ENCODE measurements at places on chromosomes 5 and 9. TPM values are rescaled to one million over a fixed set of nuclear protein-coding genes. Genes with fewer than 3 reads are reported as not detected.
A peak's percentile ranks its signal among the peaks of the same experiment; 100 is the strongest.

TBCA gene
- 75.1 TPM for total RNA-seq

ALDOB gene
- total RNA-seq = 0.13 TPM

TMEM171 gene
- total RNA-seq = 1.4 TPM

ANKRD20A1 gene
- total RNA-seq = 1.2 TPM

JADE2 gene
- 12.5 TPM for total RNA-seq

DMGDH gene
- total RNA-seq = 0.76 TPM

OR1Q1 gene
- total RNA-seq = not detected

STK32A gene
- total RNA-seq = 0.25 TPM

ANKRD33B gene
- 2.1 TPM for total RNA-seq

CAVIN4 gene
- total RNA-seq = 1.2 TPM

PRXL2C gene
- 27.2 TPM for total RNA-seq

LPCAT1 gene
- total RNA-seq = 26.3 TPM

GRCh38 chr9:109203761-109204360 lies 36.8 kb upstream of the FRRS1L start:
- DNase-seq = no peak

- DNase-seq = no peak
Observed at GRCh38 chr5:13278811-13279210, 665.7 kb downstream of the DNAH5 start.

- no peak for DNase-seq
Observed at GRCh38 chr5:126301056-126301455, 122.2 kb upstream of the GRAMD2B start.

- DNase-seq = no peak
Observed at GRCh38 chr5:142823126-142823525, 52.9 kb downstream of the ARHGAP26 start.

DNA sequence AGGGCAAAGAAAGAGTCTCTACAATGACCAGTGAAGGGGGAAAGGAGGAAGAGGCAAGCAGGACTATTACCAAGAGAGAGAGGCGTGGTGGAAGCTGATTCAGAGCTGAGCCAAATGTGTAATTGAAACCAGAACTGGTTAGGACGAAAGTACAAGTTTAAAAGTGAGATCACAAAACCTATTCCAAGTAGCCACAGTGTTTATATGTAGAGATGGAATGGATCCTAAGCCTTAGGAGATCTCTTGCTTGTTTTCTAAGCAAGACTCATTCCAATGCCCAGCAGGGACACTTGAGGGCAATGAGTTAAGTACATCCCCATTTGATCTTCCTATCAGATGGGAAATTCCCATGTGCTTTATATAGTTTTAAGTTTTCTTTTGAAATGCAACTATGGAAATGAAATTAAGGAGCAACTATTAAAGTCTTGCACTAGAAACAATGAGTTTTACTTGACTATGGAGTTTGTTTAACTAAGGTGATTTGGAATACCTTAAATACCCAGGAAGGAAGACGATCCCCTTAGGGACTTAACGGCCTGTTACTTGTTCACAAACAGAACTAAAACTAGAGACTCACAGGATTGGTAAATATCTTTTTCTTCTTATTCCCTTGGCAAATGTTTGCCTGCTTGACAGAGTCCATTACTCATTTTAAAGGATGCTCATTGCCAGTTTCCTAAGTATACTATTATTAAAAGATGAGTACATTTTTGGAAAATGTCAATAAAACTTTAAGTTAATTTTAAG lies 51.1 kb upstream of the SNX2 start:
- no peak for DNase-seq

GRCh38 chr9:106772523-106773290 lies 90.3 kb upstream of the ZNF462 start:
- no peak for DNase-seq

DNA sequence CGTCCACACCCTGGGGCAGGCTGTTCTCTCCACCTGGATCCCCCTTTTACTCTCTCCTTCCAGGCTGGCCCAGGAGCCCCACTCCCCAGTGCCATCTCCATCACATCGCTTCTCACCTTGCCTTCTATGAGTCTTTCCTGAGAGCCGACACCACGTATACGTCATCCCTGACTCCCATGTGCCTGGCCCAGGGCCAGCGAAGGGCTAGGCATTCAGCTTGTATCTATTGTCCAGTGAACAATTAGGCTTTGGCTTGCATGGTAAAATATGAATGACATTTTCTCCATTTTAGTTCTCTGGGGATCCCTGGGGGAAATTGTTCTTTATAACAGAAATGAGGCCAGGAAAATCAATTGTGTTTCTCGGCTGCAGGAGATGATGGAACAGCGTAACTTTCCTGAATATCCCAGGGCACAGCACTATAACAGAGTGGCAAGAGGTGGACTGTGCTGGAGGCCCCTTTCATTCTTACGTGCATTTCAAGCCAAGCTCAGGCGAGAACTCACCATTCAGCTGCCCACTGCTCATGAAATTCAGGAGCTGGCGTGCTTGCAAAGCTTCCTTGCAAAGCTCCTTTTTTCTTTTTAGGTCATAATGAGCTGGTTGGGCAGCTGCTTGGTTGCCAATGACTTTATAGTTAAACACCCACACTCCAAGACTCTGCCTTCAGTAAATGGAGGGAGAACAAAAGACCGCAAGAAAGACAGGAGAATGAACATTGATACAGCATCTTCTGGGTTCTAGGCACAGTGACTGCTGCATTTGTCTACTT lies 37.7 kb downstream of the NSG2 start:
- DNase-seq = no peak

- DNase-seq = no peak
Observed at GRCh38 chr9:130555968-130556367, 23.4 kb upstream of the FUBP3 start.

- DNase-seq = no peak
Observed at GRCh38 chr5:166582416-166582815, 1709.0 kb upstream of the WWC1 start.

DNA sequence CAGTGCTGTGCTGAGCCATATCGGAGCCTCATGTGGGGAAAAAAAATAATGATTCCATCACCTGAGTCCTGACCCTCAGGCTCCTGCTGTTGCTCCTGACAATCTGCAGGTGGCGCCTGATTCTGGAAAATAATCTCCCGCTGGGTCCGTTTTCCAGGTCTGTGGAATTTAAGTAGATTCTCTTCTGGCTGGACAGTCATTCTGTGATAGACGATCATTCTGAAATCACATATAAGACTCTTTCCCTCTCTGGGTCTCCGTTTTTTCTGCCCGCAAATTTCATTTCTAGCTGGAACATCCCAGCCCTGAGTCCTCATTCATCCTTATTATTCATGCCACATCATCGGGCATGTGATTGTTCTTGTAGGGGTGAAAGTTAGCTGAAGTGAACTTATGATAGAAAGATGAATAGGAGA lies 22.1 kb upstream of the STXBP1 start:
- peak; percentile 70 for DNase-seq

GRCh38 chr9:14418301-14418940 lies 104.5 kb upstream of the NFIB start:
- DNase-seq = no peak

GRCh38 chr9:133974631-133975341 lies 17.3 kb downstream of the VAV2 start:
- no peak for DNase-seq

DNA sequence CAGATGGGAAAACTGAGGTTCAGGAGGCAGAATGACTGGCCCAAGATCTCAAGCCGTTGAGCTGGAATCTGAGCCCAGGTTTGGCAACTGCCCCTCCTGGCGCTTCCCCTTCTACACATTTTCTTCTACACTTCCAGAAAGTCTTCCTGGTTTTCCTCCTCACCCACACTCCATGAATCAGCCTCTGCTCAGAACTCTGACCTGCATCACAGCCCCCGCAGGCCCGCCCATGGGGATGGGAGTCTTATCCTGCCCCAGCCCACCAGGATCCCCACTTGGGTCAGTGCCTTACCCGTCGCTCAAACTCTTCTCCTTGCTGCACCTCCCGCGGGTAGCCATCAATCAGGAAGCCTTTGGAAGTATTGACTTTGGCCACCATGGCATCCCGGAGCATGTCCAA lies 5.9 kb downstream of the AK1 start:
- DNase-seq = no peak

DNA sequence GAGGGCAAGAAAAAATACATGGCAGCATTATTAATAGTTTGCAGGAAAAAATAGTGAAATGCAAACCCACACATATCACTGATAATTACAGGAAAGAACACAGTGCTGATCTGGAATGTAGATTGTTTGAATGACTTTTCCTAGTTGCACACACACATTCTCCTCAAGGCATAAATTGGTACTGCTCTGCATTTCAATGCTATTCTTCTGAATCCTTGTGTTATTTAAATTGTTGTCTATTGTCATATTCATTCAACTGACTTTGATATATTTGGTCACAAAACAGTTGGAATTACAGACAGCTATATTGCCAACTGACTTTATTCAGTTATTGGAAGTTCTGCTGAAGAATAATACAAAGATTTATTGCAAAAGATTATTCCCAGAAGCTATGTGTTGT lies 139.5 kb downstream of the CDH10 start:
- no peak for DNase-seq

DNA sequence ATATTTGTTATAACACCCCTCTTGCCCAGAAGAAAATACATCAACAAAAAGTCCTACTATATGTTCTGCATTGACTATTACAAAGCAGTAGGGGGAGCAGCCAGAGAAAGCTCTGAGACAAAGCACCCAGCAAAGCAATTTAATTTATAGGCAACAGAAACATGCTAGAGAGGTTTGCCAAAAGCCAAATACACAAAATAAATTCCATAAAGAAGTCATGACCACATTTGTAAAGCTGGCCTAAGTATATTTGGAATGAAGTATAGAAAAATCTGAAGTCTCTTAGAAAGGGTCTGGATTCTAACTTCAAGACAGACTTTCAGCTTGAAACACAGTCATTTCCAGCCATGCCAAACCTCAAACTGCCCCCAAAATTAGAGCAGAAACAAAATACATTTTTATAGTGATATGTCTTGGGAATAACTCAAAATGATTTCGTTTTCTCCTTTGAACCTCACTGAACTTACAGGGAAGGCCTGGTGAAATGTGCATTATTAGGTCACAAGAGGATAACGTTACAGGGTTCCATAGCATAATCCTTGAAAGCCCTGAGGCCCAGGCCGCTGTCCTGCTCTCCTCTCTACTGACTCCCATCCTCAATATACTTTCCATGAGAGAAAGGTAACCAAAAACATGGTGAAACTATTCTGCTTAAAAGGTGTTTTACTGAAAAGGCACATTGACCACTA lies 451.8 kb downstream of the RAB3C start:
- DNase-seq = no peak

- DNase-seq = no peak
Observed at GRCh38 chr5:123382252-123382651, 41.0 kb downstream of the CEP120 start.

DNA sequence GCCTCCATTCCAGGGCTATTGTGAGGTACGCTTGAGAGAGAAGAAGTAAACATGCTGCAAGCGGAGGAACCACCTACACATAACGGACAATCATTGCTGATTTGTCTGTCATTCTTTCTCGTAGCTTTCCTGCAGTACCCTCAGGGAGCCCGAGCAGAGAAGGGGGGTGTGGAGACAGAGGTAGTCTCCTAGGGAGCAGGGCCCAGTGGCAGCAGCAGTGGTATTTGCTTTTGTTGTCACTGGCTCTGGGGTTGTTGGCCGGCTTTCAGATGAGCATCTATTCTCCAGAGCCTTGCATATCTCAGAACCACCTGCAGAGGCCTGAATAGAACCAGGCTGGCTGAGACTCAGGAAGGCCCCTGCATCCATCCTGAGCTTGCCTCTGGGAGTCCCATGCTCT lies 19.9 kb downstream of the ENHO start:
- no peak for DNase-seq

GRCh38 chr5:68187268-68188055 lies 28.1 kb upstream of the PIK3R1 start:
- DNase-seq = no peak

- no peak for DNase-seq
Observed at GRCh38 chr5:16095612-16096011, 84.0 kb downstream of the MARCHF11 start.

DNA sequence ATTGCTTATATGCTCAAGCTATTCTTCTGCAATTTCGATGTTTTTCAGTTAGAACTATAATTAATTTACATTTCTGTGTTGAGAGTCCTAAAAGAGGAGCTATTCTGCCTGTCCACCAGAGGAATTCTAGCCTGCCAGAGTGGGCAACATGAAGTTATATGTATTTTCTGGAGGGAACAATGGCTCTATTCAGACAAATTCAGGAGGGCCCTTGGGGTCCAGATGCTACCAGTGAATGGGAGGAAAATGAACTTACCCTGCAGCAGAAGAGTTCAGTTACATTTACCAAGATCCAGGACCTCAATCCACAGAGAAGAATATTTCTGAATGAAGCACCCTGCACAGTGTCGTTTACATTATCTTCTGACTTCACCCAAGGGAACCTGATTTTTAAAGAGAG lies 80.7 kb downstream of the ITGA1 start:
- DNase-seq = no peak

DNA sequence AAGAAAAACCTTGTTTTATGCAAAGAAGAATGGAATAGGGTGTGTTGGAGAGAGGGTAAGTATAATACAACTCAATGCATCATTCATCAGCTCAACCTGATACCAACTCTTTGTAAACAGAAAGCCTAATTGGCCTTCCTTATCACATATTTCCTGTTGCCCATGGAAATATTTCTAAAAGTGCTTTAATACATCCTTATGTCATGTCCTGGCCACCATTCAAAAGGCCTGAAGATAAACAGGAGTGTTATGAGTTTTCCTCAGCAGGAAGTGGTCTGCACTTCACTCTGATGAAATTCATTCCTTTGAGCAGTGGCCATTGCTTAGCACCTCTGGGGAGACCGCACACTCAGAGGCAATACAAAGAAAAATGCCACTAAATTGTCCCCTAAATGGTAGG lies 511.2 kb downstream of the SEMA5A start:
- peak; percentile 2 for DNase-seq

- peak; percentile 13 for DNase-seq
Observed at GRCh38 chr9:69936427-69936826, 107.2 kb upstream of the MAMDC2 start.

DNA sequence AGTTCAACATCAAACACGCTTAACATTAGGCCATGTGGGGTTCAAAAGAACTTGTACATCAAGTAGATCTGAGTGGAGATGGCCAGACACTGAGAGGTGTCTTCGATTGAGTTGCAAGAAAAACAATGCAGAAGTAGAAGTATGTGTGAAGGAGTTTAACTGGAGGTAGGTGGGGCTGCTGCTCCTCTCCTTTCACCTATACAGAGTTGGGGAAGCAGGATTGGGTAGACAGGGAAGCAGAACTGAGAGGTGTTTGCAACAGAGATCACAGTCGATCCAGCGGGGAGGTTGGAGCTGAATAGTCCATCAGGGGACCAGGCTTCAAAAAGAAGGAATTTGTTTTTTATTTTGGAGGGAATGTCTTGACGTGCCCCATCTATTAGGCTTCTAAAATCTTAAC lies 61.7 kb upstream of the SLC27A6 start:
- DNase-seq = no peak

DNA sequence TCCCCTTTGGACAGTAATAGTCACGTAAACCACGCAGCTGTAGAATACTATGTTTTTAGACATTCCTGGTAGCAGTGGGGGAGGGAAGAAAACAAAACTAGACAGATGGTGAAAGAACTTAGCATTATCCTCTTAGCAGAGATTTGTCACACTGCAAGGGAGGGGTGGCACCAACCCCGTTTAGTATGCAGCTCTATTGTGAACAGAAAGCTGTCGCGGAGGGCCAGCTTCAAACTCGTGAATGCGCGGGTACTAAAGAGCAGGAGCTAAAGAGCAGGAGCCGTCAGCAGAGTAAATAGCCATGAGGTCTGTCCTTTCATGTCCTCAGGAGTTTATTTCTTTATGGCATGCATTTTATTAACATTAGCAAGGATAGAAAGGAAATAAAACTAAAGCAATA lies 141.9 kb upstream of the SLC12A2 start:
- no peak for DNase-seq

GRCh38 chr5:84985148-84985547 lies 600.5 kb upstream of the EDIL3 start:
- DNase-seq = no peak
